ENCODE measurements at places on chromosomes 2 and 18. TPM values are rescaled to one million over a fixed set of nuclear protein-coding genes. Genes with fewer than 3 reads are reported as not detected.

Gene HK2
- 6.8 TPM for total RNA-seq

Gene SCN9A
- total RNA-seq: 8.2 TPM

Gene FSHR
- not detected for total RNA-seq

Gene NYAP2
- under 0.01 TPM for total RNA-seq

Gene ANKRD53
- 4.0 TPM for total RNA-seq

Gene NGEF
- total RNA-seq: 47.6 TPM

DNA sequence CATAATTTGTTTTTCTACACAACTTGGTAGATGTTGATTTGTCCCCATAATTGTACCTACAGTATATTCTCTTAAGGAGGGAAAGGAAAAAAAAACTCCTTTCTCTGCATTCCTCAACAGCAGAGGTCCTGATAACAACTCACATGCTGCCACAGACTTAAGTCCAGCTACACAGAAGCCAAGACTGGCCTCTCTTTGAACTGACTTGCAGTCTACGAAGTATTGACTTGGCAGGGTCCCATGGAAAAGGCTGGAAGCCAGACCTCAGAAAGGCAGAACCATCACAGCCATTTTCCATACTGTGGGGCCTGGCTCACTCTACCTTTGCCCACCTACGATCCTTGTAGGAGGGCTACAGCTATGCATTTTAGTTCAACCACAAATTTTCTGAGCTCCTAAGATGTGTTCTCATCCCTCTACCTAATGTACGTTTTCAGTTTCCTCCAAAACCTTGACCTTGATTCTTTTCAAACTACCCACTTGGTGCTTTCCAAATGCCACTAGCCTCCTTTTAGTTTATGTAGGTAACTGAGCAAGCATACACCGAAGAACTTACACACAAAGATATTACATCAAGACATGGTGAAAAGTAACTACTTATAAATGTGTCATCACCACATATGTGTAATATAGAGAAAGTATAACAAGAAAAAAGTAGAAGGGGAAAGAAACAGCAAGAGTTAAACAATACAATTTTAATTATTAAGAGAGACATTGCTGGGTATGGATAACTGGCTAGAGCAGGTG is 12.2 kb downstream of the LONRF2 start:
- DNase-seq: no peak

DNA sequence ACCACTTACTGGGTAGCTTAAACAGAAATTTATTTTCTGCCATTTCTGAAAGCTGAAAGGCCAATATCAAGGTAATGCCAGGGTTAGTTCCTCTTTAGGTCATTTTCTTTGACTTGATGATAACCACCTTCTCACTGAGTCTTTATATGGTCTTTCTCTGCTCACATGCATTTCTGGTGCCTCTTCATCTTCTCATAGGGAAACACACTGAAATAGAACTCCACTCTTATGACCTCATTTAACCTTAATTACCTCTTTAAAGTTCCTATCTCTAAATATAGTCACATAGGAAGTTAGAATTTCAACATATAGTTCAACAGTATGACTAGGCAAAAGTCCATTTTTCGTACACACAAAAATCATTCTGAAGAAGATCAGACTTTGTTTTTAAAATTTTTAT is 616.8 kb upstream of the VRK2 start:
- no peak for DNase-seq

DNA sequence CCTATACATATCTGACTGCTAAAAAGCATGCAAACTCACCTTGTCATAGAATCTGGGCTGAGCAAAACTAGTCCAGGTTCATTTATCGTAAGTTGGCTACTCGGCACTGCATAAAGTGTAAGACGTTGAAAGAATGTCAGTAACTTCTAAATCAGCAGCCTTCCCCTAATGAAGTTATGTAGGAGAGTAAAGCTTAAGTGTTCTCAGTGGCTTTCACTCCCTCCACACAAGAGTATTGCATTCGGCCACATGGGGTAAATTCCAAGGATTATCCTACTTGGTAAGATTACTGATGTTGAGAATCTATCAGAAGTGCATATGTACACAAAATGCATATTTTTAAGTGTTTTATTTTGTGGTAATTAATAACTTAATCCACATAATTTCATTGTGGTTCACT is 130.1 kb downstream of the LCLAT1 start:
- DNase-seq: no peak

DNA sequence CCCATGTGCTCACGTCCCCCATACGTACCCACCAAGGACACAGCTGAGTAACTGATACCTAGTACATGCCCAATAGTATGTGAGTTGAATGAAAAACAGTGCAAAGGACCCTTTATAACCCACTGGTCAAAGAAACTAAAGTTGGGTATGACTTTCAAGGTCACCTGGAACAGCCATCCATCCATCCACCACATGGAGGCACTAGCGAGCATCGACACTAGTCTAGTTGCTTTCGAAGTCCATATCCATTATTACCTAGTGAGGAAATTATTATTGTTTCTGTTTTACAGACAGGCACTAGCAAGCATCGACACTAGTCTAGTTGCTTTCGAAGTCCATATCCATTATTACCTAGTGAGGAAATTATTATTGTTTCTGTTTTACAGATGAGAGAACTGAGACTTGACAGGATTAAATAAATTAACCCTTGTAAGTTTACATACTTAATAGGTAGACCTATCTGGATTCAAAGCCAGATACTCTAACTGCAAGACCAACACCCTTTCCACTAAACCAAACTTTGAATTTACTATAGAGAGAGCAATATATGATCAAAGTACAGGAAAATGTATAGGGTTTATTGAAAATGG is 233.7 kb downstream of the METTL4 start:
- DNase-seq: no peak

- DNase-seq: peak; percentile 44
These were observed 14.3 kb upstream of the TRIB2 start for GRCh38 chr2:12702168-12703121.

- peak; percentile 38 for DNase-seq
These were observed 5.4 kb upstream of the TDRD15 start for GRCh38 chr2:21118302-21118920.

DNA sequence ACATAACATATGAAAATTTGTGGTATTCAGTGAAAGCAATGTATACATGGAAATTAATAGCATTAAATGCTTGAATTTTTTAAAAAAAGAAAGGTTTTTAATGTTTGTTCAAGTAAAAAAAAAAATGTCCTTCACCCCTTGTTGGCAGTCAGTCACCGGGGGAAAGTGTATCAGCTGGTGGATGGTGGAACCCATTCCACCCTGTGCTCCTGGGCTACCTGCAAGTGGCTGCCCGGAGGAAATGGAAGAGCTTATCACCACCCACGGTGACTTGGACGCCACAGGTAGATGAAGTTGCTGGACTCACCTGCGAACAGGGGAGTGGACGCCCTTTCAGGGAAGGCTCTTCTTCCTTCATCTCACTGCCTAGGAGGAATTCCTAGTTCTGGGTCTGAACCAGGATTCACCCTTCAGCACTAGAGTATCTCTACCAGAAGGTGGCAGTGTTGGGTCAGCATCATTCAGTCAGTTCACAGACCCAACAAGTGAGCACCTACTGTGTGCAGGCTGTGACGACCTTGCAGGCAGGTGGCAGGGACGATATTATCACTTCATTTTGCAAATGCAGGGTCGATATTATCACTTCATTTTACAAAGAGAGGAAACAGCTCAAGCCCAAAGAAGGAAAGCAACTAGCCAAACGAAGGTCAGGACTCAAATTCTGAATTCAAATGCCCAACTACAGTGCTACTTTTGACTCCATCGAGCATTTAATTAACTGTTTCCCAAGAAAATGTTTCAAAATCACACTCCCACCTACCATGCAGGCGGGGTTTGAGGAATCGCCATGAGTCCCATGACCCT is 35.8 kb downstream of the CIB4 start:
- DNase-seq: peak; percentile 65

DNA sequence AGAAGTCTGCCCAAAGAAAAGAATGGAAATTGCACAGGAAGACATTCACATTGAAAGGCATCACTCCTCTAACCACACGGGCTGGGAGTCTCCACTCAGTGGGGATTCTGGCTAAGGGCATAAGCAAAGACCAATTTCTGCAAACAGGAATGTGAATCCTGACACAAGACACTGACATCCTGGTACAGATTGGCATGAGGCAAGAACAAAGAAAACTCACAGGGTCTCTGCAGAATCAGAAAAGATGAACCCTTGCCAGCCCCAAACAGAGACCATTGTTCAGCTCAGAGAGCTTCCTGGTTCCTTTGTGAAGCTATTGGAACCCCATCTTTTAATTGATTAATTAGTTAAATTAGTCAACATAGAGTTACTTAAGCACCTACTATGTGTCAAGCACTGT is 82.3 kb downstream of the UPP2 start:
- DNase-seq: no peak

GRCh38 chr2:36906277-36906676 is 60.1 kb downstream of the STRN start:
- no peak for DNase-seq

DNA sequence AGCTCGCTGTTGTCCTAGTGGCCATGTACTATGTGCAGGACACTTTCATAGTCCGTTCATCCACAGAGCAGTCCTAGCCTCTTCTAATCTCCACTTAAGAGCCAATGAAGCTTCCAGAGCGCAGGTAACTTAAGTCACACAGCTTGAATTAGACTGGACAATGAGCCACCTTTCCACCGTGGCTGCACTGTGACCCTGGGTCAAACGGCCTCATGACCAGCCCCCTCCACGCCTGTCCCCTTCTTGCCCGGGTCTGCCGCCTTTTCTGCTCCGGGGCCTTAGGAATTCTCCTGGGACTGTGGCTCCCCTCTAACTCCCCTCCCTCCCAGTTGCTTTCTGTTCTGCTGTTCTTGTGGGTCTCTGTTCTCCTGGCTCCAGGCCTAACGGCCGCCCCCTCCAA is 8.4 kb upstream of the PRKCE start:
- no peak for DNase-seq

GRCh38 chr2:8059794-8060193 is 622.1 kb upstream of the ID2 start:
- no peak for DNase-seq

DNA sequence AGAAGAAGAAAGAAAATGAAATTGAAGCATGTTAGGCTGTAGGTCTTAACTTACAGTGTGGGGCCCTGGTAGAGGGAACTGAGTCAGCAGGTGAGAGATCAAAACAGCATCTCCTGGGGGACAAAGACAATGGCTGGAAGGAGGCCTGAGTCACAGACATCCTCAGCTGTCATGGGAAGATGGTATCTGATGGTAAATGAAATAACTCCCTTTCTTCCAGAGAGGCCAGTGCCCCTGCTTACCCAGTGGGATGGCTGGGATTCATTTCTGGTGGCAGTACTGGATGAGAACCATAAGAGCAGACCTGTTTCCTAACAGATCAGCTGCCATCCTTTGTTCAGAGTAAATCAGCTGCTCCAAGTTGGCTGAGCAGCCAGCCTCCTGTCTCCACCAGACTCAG is 251.3 kb upstream of the EPAS1 start:
- no peak for DNase-seq

DNA sequence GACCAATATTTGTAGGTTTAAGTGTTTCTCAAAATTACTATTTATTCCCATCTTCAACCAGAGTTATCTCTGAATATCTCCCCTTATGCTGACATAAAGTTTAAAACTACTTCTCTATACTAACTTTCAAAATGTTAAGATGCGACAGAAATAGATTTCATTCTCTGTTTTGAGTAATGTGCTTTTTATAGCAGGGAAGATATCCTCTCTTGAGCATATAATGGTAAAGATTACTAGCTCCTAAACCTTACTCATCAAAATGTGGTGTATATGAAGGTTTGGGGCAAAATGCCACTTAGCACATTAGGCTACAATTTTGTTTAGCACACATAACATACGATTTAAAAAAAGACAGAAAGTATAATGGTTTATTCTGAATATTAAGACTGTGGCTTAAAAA is 54.4 kb downstream of the CWC22 start:
- DNase-seq: no peak

DNA sequence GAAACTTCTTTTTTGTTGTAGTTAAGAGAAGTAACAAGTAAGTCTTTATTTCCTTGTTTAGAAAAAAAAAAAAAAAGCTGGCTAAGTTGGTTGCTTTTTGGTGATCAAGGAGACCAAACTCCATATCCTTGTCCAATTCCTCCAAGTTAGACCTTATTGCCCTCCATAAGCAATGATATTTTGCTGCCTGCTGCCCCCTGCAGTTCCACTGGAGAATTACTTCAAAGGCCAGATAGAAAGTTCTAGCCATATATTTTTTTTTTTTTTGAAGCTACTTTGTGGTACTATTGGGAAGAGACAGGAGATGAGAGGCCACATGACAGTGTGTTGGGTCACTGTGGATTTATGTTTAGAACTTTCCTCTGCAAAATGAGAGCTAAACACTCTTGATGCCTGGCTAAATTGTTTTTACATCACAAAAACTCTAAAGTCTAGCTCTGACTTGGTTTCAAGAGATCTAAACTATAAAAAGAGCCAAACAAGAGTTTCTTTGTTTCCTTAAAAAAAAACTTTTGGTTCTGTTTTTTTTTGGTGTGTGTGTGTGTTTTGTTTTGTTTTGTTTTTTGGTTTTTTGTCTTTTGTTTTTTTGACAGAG is 80.7 kb upstream of the RASGRP3 start:
- DNase-seq: peak; percentile 40

DNA sequence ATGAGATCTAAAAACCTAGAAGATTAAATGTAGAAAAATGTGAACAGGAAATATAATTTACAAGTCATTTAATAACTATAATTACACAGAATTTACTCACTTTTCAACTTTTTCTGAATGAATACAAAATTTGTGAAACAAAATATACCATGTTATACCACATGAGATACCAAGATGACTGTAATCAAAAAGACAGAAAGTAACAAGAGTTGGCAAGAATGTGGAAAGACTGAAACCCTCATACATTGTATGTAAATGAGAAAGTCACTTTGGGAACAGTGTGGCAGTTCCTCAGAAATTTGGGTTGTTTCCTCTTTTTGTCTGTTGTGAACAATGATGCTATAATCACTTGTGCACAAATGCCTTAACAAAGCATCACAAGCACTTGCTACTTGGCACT is 145.4 kb upstream of the ZNF804A start:
- no peak for DNase-seq

GRCh38 chr2:116874021-116874420 is 940.5 kb upstream of the DDX18 start:
- DNase-seq: no peak

DNA sequence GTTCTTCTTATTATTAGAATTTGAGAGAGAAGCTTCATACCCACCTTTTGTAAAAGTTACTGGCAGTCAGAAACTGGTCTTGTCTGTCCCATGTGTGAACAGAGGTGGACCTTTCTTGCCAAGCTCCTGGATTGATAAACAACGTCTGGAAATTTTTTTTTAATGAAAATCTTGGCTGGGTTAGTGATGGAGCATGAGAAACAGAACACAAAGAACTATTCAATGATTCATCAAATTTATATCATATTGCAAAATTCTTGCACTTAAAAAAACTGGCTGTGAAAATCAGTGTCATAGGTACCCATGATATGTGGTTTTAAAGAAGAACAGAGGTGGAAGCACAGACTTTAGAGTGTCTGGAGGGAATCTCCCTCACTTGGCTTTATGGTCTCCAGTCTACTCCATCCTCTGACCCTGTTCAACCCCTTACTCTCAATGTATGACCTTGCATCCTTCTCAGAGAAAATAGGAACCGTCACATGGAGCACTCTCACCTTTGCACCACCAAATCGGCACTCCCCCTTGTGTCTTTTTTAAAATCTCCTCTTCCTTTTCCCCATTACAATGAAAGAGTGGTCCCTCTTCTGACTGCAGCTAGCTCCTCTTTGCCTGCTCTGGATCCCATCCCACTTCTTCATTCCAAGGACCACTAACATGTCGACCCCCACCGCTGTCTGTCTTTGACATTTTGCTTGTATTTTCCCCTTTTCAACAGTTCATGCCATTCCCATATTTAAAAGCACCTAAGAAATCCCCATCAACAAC is 58.2 kb downstream of the COPS8 start:
- no peak for DNase-seq
